ENCODE measurements at places on chromosomes 12 and 14. TPM values are rescaled to one million over a fixed set of nuclear protein-coding genes. Genes with fewer than 3 reads are reported as not detected.

The OSBPL8 gene
- total RNA-seq = 154 TPM

- DNase-seq = no peak
Measured at GRCh38 chr14:50260072-50260471, 28.7 kb upstream of the SOS2 start.

- DNase-seq = no peak
Measured at GRCh38 chr12:30847259-30847658, 79.3 kb upstream of the TSPAN11 start.

DNA sequence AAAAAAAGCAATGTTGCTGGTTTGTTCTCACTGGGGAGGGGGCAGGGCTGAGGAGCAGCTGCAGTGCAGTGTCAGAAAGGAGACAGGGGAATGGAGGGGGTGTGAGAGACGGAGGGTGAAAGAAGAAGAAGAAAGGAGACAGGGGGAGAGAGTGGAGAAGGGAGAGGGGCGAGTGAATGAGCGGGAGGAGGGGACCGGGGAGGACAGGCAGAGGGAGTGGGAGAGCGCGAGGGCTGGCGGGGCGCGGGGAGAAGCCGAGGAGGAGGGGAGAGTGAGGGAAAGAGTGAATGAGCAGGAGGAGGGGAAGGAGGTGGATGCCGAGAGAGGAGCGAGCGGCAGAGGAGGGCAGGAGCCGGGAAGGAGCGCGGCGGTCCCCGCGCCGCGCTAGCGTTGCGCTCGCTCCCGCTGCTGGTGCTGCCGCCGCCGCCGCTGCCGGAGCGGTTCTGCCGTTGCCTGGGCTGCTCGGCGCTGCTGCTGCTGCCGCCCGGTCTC lies at the start of gene NOVA1:
NOVA1 (minus strand) TSS at position 445 of the 492 bp plus-strand sequence. CDS start 597 bp downstream, outside the sequence.
- DNase-seq = no peak

DNA sequence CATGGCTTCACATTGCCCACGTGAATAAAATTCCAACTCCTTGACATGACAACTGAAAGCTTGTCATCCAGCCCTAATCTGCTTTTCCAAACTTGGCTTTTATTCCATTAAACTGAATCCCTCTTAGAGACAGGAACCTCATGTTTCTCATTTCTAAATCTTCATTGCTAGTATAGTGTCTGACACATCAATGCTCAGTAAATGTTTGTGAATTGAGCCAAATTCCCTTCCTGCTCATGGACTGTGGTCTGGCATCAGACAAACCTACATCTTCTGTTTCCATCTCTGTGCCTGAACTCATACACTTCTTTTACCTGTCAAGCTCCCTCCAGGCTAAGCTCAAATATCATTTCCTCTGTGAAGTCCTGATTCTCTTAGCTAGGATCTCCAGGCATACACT lies 4.3 kb upstream of the FKBP11 start:
- no peak for DNase-seq

GRCh38 chr14:100975671-100976070 lies 72.1 kb upstream of the RTL1 start:
- DNase-seq = no peak

DNA sequence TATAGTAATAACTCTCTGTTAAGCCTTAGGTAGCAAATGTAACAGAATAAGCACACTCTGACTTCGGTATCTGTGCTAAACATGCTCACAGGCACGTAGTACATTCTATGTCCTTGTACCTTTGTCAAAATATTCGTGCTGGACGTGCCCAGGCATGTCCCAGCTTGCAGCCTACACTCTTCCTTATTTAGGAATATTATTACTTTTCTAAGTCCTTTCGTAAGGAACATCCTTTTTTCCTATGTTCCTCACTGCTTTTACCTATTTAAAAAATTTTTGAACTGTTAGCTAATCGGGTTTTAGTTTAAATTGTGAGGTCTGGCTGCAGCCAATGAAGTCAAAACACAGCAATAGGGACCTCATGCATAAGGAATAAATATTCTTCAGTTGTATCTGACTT lies 24.1 kb upstream of the UBC start:
- DNase-seq = no peak

GRCh38 chr14:104973385-104974145 lies 4.6 kb downstream of the AHNAK2 start:
- DNase-seq = no peak
